ENCODE measurements at places on chromosomes 6 and 20.

DNA sequence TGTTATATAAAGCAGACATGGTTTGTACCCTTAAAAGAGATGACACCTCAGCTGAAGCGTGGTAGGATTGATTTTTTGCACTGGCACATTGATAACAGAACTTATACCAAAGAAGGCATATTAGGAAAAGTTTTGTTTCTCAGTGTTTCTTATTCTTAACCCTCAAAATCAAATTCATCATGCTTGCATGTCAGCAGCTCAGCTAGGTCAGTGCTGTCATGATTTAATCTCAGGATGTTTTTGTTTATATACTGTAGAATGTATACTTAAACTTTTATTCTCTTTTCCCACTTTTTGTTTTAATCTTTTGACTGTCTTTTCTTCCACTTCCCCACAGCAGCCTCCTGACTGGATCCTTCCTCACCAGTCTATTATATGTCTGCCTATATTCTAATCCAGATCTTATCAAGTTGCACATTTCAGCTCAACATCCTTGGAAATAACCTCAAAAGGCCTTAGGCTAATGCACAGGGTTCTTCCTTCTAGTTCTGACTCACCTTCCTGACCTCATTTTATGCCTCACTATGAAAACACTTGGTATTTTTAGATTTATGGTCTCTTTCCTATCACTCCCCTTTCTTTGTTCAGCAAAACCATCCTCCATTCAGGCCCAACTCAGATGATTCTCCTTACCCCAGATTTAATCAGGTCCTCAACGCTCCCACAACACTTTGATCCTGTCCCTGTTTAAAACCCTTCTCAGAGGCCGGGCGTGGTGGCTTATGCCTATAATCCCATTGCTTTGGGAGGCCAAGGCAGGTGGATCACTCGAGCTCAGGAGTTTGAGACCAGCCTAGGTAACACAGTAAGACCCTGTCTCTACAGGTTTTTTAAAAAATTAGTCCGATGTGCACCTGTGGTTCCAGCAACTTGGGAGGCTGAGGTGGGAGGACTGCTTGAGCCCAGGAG lies 7.2 kb downstream of the HEBP2 start:
- no peak for DNase-seq

- DNase-seq = no peak
Observed at GRCh38 chr6:24957199-24957598, 21.4 kb upstream of the RIPOR2 start.

DNA sequence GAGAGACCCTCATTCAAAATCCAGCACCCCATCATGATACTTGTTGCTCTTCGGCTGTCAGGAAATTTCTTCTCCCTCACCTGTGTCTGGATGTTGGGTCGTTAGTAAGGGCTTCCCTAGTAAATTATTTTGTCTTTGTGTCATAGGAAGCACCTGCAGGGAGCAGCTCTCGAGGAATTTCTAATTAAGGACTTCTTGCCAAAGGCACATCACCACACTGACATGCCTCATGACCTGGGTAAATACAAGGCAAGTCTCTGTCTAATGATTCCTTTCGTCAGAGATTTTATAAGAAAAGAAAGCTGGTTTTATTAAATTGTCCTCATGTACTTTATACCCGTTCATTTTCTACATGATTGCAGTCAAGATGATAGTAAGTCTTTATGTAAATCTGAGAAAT lies at the start of gene NOX3:
NOX3 (minus strand) TSS at position 74 of the 400 bp plus-strand sequence; CDS start at position 35, 39 bp downstream.
- no peak for DNase-seq

DNA sequence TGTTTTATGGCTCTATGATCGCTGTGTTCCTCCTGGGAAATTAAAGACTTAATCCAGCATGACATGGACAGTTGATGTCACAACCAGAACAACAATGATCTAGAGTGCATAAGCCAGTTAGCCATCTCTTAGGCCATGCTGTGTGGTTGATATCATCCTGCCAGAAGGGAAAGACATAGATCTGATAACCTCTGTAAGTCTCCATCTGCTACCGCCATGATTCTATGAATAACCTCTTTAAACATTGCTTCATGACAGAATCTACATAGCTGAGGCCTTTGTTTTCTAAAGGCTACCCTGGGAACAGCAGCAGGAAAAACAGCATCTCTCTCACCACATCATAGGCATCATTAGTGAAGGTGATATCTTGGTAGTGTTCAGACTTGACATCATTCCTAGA lies 117.6 kb upstream of the PHACTR1 start:
- no peak for DNase-seq

GRCh38 chr6:148364056-148364824 lies 21.6 kb downstream of the SASH1 start:
- no peak for DNase-seq

- DNase-seq = no peak
Observed at GRCh38 chr6:82337688-82338257, 25.8 kb upstream of the TPBG start.

DNA sequence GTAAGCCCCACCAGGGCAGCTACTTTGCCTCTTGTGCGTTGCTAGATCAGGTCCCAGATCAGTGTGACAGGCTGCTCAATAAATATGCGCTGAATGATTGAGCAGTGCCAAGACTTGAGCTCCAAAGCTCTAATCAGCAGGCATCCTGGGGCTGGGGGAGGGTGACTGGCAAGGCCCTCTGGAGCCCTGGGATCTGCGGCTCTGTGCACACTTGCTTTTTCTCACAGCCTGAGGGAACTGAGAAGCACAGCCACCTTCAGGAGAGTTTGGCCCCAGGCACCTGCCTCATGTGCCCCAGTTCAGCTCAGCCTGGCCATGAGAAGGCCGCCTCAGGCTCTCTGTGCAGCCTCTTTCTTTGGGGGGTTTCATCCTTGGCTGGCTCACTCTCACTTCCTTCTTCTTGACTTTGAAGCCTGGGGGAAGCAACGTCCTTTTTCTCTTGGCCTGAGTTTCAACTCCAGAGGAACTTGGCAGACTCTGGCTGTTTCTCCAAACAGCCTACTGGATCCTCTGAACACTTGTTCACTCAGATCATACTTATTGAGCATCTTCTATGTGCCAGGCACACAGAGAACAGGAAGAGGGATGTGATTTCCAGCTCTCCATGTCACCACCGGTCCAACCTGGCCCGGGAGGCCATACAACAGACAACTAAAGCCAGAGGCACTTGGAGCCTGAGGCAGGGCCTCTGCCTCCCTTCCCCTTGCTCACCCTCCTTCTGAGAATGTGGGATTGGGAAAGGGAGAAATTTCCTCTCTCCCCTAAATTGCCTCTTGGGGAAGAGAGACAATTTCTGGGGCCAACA lies 114.0 kb downstream of the VEGFA start:
- DNase-seq = no peak
